ENCODE measurements at places on chromosomes 2 and 18.

- DNase-seq: no peak
These were observed 15.5 kb downstream of the SALL3 start for GRCh38 chr18:78994977-78995582.

DNA sequence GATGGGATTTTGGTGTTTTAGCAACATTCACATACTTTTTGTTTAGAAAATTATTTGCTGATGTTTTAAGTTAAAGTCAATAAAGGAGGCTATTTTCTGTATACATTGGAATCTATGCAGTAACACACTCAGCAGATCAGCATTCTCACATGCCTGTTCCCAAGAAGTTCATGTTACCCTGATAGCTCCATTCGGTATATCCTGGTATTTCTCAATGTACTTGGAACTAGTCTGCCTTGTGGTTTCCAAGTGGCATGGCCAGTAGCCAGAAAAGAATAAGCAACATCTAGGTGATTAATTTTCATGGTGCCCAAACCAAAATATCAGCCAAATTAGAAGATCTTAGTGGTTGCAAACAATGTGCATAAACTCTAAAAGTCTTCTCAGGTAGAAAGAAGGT, 5.2 kb upstream of the NCAPH start:
- no peak for DNase-seq

DNA sequence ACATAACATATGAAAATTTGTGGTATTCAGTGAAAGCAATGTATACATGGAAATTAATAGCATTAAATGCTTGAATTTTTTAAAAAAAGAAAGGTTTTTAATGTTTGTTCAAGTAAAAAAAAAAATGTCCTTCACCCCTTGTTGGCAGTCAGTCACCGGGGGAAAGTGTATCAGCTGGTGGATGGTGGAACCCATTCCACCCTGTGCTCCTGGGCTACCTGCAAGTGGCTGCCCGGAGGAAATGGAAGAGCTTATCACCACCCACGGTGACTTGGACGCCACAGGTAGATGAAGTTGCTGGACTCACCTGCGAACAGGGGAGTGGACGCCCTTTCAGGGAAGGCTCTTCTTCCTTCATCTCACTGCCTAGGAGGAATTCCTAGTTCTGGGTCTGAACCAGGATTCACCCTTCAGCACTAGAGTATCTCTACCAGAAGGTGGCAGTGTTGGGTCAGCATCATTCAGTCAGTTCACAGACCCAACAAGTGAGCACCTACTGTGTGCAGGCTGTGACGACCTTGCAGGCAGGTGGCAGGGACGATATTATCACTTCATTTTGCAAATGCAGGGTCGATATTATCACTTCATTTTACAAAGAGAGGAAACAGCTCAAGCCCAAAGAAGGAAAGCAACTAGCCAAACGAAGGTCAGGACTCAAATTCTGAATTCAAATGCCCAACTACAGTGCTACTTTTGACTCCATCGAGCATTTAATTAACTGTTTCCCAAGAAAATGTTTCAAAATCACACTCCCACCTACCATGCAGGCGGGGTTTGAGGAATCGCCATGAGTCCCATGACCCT, 35.8 kb downstream of the CIB4 start:
- peak; percentile 23 for DNase-seq

DNA sequence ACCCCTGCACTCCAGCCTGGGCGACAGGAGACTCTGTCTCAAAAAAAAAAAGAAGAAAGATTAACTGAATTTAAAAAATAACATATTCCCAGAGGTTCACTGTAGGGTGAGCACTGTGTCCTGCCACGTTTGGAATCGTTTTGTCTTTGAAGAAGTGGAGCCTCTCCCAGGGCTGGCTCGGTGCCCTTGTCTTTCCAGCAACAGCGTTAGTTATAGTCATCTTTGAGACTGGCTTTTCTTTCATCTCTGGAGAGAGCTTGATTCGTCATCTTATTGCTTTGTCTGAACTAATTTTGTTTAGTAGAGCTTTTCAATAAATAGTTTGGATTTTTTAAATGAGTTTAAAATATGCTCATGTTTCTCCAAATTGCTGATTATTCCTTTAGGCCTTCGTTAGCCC, 50.5 kb downstream of the IMPA2 start:
- DNase-seq: no peak

GRCh38 chr2:54879598-54880332, 156.3 kb downstream of the EML6 start:
- no peak for DNase-seq

DNA sequence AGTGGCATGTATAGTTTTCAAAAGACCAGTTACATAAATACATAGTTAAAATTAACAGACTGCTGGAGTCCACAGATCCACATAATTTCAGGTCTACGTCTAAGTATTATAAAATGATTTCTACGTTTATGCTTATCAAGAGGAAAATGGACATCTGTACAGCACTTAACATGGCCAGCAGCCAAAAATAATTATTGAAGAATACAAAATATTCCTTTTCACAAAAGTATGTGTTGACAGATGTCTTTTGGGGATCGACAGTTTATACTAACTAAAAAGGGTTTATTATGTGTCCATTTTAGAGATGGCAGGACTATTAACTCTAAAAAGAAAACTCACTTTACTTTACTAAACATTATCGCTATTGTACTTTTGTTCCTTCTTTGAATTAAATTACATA, 112.9 kb upstream of the RNU4ATAC start:
- DNase-seq: no peak

GRCh38 chr2:20333738-20334137, 16.9 kb downstream of the PUM2 start:
- DNase-seq: no peak

- no peak for DNase-seq
These were observed 12.8 kb downstream of the EHBP1 start for GRCh38 chr2:62718225-62718822.

- no peak for DNase-seq
These were observed 7.1 kb downstream of the WDR7 start for GRCh38 chr18:56658261-56658660.

DNA sequence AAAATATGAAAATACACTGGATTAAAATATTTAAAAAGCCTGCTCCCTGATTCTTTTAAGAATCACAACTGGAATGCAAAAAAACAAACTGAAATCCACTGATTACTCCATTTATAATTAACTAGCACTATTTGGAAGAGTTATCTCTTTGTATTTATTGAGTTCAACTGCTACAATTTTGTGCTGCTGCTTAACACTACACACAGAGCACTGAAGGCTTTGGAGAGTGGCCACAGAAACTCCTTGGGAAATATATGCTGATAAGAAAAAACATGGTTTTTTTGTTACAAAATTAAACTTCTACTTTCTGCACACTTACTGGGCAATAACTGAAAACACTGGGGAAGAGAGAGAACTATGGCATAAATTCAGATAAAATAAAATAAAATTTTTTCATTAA, 19.8 kb upstream of the BZW1 start:
- DNase-seq: no peak

DNA sequence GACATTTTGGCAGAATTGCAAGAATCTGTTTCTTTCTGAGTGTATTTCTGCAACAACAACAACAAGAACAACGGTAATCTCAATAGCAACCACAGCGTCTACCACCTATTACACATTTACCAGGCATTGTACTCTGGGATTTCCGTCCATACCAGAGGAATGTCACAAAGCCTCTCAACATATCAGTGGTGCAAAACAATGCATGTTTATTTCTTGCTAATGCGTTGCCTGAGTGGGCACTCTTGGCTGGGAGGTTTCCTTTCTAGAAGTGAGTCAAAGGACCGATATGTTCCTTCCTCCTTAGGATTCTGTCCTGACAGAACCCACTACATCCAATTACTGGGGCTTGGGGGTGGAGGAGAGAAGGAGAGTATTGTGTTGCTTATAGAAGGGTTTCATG, 585.6 kb downstream of the TSN start:
- no peak for DNase-seq

DNA sequence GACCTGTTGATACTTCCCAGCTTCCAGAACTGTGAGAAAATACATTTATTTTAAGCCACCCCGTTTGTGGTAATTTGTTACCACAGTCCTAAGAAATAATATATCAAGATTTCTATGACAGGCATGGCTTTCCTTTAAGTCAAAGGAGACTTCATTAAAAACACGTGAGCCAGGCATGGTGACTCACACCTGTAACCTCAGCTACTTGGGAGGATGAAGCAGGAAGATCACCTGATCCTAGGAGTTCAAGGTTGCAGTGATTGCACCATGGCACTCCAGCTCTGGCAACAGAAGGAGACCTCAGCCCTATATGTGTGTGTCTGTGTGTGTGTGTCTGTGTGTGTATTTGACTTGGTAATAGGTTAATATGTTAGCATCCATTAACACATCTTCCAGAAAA, 69.8 kb upstream of the SCN7A start:
- no peak for DNase-seq
